ENCODE measurements at places on chromosomes 1 and 21.

DNA sequence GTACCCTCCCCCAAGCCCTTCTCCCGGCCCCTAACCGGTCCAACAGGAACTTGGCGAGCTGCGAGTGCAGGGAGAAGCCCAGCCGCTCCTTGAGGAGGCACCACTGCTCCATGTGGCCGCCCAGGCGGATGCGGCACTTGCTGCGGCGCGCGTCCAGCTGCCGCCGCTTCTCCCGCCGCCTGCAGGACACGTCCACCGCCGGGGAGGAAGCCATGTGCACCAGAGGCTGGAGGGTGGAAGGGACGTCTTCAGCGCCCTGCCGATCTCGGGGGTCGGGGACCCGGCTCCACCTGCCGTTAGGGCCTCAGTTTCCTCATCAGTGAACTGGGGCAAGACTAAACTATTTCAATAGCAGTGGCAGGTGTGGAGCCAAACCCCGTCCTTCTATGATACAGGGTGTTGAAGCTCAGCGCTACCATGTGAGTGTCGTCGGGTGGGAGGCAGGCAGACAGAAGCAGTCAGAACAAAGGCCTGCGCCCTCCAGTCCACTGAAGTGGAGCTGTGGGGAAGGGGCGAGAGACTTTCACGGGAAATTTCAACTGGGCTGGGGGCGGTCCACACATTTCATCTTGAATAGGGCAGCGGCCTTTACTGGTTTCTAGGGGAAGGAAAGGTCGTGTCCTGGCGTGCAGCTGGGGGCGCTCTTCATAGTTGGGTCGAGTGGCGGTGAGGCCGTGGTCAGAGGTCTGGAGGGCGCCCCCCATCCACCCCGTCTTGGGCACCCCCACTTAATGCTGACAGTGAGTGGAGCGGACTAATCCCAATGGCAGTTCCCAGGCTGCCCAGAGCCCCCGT, 592 bp downstream of the ZNF692 start:
- peaks cover 43% of the 10 kb centered on the region for H3K36me3 ChIP-seq
- H3K27me3 ChIP-seq: peaks cover 17% of the 10 kb centered on the region
- peak overlapping the region; percentile 81 for H3K27ac ChIP-seq
- H3K4me3 ChIP-seq: peak overlapping the region; percentile 92
- DNase-seq: peak; percentile 75

DNA sequence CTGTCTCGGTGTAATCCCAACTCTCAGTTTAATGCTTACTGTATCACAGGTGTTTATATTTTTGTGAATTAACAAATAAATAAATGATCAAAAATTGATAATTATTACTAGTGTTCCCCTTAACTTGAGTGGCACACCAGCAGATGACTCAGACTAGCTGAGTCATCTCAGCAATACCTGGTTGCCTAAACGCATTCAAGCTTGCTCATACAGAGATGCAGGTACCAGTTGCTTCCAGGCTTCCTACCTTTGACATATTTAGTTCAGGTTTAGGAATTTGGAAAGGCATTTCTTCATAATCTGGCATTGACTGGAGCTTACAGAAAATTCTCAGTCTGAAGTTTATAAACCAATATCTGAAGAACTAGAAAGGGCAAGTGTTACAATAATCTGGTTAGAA, 78.9 kb upstream of the LMO4 start:
- no peak for DNase-seq
- H3K27ac ChIP-seq: no peak overlapping the region
- no peaks in the 10 kb centered on the region for H3K27me3 ChIP-seq
- H3K36me3 ChIP-seq: no peaks in the 10 kb centered on the region
- H3K4me3 ChIP-seq: no peak overlapping the region

DNA sequence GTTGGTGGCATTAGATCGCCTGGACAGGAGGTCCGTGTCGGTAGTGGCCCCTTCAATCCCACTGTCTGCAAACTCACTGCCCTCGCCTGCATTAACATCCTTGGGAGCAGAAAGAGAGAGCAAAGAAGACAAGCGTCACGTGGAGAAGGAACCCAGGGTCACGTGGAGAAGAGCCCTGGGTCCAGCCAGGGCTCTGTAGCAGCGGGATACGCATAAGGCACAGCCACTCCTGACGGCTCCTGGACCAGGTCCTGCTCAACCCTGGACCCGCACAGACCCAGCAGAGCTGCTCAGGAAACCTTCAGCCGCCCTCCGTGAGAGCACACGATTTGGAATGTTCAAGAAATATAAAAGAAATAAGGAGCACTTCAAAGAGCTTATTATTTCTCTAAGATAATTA, 92.0 kb downstream of the TIAM1 start:
- H3K4me3 ChIP-seq: no peak overlapping the region
- DNase-seq: no peak
- H3K36me3 ChIP-seq: peaks cover 24% of the 10 kb centered on the region
- peaks cover 15% of the 10 kb centered on the region for H3K4me1 ChIP-seq

GRCh38 chr1:246095443-246095842, 411.6 kb downstream of the SMYD3 start:
- H3K36me3 ChIP-seq: peaks cover 6% of the 10 kb centered on the region
- peaks cover 2% of the 10 kb centered on the region for H3K4me1 ChIP-seq
- H3K27me3 ChIP-seq: peaks cover 2% of the 10 kb centered on the region
- no peak overlapping the region for H3K27ac ChIP-seq

DNA sequence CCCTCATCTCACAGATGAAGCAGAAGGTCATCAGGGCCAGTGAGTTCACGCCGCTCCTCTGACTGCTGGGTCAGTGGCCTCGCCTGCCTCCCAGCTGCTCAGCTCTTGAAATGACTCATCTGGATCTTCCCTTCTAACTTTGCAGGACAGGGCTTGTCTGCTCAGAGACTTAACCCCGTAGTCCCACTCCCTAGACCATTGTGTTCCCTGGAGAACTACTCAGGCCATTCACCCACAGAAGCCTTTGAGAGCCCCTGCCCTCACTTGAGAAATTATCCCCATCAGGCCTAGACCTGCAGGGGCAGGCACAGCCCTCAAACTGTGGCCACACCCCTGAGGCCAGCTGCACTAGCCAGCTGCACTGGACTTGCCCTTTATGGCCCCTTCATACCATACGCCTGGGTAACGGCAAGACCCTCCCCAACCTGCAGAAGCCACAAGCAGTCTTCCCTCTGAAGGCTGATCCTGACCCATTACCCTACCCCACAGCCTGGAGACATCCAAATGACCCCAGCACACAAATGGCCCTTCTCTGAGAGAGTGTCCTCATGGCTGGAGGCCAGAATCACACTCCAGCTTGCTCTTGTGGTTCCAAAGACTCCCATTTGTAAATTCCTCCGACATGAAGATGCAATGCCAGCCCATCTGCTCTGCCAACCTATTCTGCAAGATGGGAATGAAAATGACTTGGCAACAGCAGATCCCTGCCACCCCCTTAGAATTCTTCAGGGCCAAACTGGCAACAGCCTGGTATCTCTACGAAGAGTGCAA, 33.2 kb downstream of the RCSD1 start:
- peaks cover 8% of the 10 kb centered on the region for H3K27me3 ChIP-seq
- peaks cover 17% of the 10 kb centered on the region for H3K36me3 ChIP-seq
- H3K4me3 ChIP-seq: no peak overlapping the region
- DNase-seq: no peak
- peaks cover 59% of the 10 kb centered on the region for H3K4me1 ChIP-seq
- no peak overlapping the region for H3K27ac ChIP-seq

DNA sequence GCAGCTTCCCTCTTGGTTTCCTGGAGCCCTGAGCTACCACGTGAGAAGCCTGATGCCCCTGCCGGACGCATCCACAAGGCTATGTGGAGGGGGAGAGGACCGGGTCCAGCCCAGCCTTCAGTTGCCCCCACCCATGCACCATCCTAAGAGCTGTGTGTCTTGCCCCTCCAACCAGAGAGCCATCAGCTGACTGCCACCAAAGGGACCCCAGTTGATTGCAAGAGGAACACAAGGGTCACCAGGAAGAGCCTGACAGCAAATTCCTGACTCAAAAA, 81.5 kb downstream of the GLIS1 start:
- peaks cover 2% of the 10 kb centered on the region for H3K4me1 ChIP-seq
- H3K36me3 ChIP-seq: no peaks in the 10 kb centered on the region
- no peak overlapping the region for H3K4me3 ChIP-seq
- no peak overlapping the region for H3K27ac ChIP-seq

- DNase-seq: no peak
- no peak overlapping the region for H3K27ac ChIP-seq
- no peaks in the 10 kb centered on the region for H3K36me3 ChIP-seq
- no peak overlapping the region for H3K4me3 ChIP-seq
These were observed 321.6 kb downstream of the LMO4 start for GRCh38 chr1:87650306-87650705.

DNA sequence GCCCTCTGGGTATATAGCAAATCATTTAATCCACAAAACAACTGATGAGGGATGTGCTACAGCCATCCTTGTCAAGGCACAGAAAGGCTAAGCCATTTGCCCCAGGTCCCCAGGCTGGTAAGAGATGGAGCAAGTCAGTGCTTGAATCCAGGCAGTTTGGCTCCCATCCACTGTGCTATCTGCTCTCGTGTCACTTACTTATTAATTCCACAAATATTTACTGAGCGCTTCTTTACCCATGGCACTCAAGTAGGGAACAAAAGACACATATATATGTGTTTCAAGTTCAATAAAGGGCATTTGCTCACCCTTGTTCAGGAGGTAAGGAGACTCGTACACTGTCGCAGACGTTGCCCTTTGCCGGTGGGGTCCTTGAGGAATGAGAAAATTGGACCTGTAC, 38.6 kb upstream of the MPZL1 start:
- peaks cover 3% of the 10 kb centered on the region for H3K27me3 ChIP-seq
- H3K4me1 ChIP-seq: peaks cover 44% of the 10 kb centered on the region
- H3K4me3 ChIP-seq: no peak overlapping the region
- H3K36me3 ChIP-seq: peaks cover 4% of the 10 kb centered on the region
- DNase-seq: no peak
- peak overlapping the region; percentile 91 for H3K27ac ChIP-seq

- no peak overlapping the region for H3K27ac ChIP-seq
- H3K4me1 ChIP-seq: no peaks in the 10 kb centered on the region
- no peaks in the 10 kb centered on the region for H3K36me3 ChIP-seq
- DNase-seq: no peak
- no peak overlapping the region for H3K4me3 ChIP-seq
These were observed 175.4 kb downstream of the NTMT2 start for GRCh38 chr1:170321113-170321512.

- no peak for DNase-seq
- no peak overlapping the region for H3K27ac ChIP-seq
- H3K27me3 ChIP-seq: no peaks in the 10 kb centered on the region
- H3K4me3 ChIP-seq: no peak overlapping the region
These were observed 15.5 kb upstream of the POGZ start for GRCh38 chr1:151474745-151475144.

DNA sequence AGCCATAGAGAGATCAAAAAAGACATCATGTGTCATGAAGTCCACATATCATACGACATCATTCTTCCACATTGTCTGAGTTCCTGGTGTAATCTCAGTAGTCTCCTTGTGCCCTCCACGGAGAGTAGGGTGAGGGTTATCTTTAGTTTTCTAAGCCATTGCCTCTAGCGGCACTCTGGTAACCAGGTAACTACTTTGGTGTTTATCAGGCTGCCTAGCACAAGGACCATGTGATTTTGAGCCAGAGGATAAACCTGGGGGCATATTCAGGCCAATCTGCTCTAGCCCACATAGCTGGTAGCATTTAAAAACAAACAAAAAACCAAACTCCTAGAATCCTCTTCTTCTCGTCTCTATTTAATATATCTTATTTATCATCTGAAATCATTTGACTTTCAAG, 147.4 kb downstream of the GDAP2 start:
- DNase-seq: no peak
- H3K4me1 ChIP-seq: no peaks in the 10 kb centered on the region
- H3K27ac ChIP-seq: no peak overlapping the region
- no peaks in the 10 kb centered on the region for H3K27me3 ChIP-seq
- no peak overlapping the region for H3K4me3 ChIP-seq

DNA sequence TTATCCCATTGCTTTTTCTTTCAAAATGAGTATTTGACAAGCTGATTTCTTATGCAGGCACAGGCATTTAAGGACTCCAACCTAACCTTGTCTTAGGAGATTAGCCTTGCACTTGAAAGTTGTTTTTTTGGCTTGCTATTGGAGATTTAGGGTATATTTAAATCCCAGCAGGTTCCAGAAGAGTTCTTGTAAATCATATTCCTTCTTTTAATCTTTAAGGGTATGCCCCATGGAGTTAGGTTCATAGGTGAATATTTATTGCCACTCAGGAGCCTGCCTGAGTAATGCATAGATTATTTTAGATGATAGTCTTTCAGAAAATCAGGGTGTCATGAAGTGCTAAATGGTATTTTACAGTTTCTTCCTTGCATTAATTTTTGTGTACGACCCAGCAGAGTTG, 146.5 kb downstream of the PATJ start:
- H3K36me3 ChIP-seq: peaks cover 11% of the 10 kb centered on the region
- no peak overlapping the region for H3K4me3 ChIP-seq
- DNase-seq: no peak
- no peak overlapping the region for H3K27ac ChIP-seq
- H3K4me1 ChIP-seq: no peaks in the 10 kb centered on the region
- H3K27me3 ChIP-seq: no peaks in the 10 kb centered on the region

- no peak overlapping the region for H3K4me3 ChIP-seq
- no peaks in the 10 kb centered on the region for H3K36me3 ChIP-seq
- H3K27me3 ChIP-seq: no peaks in the 10 kb centered on the region
- no peak overlapping the region for H3K27ac ChIP-seq
- no peaks in the 10 kb centered on the region for H3K4me1 ChIP-seq
These were observed 921.5 kb downstream of the TTLL7 start for GRCh38 chr1:83077411-83077810.

DNA sequence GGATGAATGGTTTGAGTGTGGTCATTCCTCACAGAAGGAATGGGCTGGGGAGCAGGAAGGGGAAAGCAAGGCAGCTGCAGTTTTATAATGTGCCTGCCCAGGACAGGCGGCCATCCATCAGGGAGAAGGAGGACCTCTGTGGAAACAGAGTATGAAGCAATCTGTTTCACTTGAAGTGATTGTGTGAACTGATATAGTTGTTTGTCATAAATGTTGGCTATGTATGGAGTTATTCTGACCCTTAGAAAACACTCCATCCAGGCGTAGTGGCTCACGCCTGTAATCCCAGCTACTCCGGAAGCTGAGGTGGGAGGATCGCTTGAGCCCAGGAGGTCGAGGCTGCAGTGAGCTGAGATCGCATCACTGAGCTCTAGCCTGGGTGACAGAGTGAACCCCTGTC, 46.5 kb downstream of the NENF start:
- H3K27ac ChIP-seq: peak overlapping the region; percentile 88
- no peak overlapping the region for H3K4me3 ChIP-seq
- no peak for DNase-seq
- peaks cover 13% of the 10 kb centered on the region for H3K4me1 ChIP-seq

GRCh38 chr1:183898001-183898396, 93.1 kb downstream of the RGL1 start:
- H3K27ac ChIP-seq: no peak overlapping the region
- peaks cover 42% of the 10 kb centered on the region for H3K4me1 ChIP-seq
- H3K4me3 ChIP-seq: peak overlapping the region; percentile 71
- H3K27me3 ChIP-seq: peaks cover 1% of the 10 kb centered on the region
- H3K36me3 ChIP-seq: peaks cover 67% of the 10 kb centered on the region
- no peak for DNase-seq

DNA sequence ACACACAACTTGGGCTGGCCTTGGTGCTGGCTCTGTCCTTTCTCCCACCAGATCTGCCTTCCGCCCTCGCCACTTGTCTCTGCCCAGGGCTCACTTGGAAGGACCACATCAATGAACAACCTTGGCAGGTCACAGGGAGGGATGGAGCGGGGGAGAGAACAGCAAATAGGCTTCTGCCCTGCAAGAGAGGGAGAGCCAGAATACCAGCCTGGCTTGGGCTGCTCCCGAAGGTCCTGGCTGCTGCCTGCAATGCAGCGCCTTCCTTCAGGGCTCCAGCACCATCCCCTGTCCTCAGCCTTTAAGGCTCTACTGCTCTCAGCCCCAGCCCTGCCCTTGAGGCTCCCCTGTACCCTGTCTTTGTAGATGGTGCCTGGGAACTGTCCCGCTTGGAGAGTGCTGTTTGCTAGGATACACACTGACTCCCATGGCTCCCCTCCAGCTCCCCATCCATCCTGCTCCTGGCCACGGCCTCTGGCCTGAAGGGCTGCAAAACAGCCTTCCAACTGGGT, 43.8 kb downstream of the HIVEP3 start:
- H3K36me3 ChIP-seq: no peaks in the 10 kb centered on the region
- peaks cover 19% of the 10 kb centered on the region for H3K4me1 ChIP-seq
- H3K27me3 ChIP-seq: no peaks in the 10 kb centered on the region
- no peak overlapping the region for H3K4me3 ChIP-seq
